ENCODE measurements at places on chromosomes 16 and 17.
A peak's percentile ranks its signal among the peaks of the same experiment; 100 is the strongest.

- no peak overlapping the region for H3K4me3 ChIP-seq
- H3K27me3 ChIP-seq, result no peaks in the 10 kb centered on the region
- peak overlapping the region; percentile 42 for H3K27ac ChIP-seq
- H3K4me1 ChIP-seq, result peaks cover 36% of the 10 kb centered on the region
- peaks cover 56% of the 10 kb centered on the region for H3K36me3 ChIP-seq
Observed at GRCh38 chr16:50323335-50324011, 45.3 kb downstream of the BRD7 start.

- peaks cover 40% of the 10 kb centered on the region for H3K36me3 ChIP-seq
- no peak for DNase-seq
- H3K4me3 ChIP-seq, result peak overlapping the region; percentile 71
- H3K27ac ChIP-seq, result peak overlapping the region; percentile 97
- H3K27me3 ChIP-seq, result no peaks in the 10 kb centered on the region
Observed at GRCh38 chr17:78384479-78385175, 6.2 kb downstream of the PGS1 start.

DNA sequence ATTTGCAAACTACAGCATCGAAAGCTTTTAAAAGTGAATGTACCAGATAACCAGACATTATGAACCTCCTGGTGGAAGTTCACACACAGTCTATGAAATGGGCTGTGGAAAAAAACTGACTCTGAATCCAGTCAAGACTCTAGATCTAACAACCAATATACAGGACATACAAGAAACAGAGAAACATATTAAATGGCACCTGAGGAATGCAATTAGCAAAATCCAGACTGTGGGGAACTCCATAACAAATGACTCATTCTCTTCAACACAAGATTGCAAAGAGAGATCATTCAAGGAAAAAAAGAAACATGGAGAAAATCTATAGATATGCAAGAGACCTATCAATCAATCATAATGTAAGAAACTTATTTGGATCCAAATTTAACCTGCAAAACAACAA, 119.0 kb downstream of the MYO1D start:
- H3K27ac ChIP-seq, result no peak overlapping the region
- H3K36me3 ChIP-seq, result no peaks in the 10 kb centered on the region
- H3K4me3 ChIP-seq, result no peak overlapping the region
- H3K27me3 ChIP-seq, result no peaks in the 10 kb centered on the region
- peaks cover 12% of the 10 kb centered on the region for H3K4me1 ChIP-seq

DNA sequence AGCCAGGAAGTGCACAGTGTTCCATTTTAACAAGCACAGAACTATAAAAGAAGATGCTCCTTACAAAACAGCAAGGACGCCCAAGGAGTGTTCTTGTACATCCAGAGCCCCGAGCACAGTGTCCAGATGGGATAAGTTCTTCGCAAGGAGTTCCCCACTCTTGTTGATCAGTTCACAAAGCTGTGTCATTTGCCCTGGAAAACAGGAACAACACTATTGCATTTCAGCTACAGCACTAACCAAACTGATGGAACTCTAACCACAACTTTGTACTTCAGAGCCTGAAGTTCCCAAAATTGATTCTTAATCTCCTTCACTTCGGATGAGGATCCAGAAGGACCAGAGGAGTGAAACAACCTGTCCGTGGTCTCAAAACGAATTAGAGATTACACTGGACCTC, 5.1 kb downstream of the COPS3 start:
- peaks cover 29% of the 10 kb centered on the region for H3K36me3 ChIP-seq
- DNase-seq, result no peak
- no peaks in the 10 kb centered on the region for H3K27me3 ChIP-seq
- H3K4me1 ChIP-seq, result peaks cover 29% of the 10 kb centered on the region
- no peak overlapping the region for H3K27ac ChIP-seq
- no peak overlapping the region for H3K4me3 ChIP-seq

GRCh38 chr16:60485872-60486489, 1550.3 kb downstream of the CDH8 start:
- DNase-seq, result no peak
- no peak overlapping the region for H3K27ac ChIP-seq
- H3K4me3 ChIP-seq, result no peak overlapping the region
- H3K4me1 ChIP-seq, result no peaks in the 10 kb centered on the region
- no peaks in the 10 kb centered on the region for H3K27me3 ChIP-seq

DNA sequence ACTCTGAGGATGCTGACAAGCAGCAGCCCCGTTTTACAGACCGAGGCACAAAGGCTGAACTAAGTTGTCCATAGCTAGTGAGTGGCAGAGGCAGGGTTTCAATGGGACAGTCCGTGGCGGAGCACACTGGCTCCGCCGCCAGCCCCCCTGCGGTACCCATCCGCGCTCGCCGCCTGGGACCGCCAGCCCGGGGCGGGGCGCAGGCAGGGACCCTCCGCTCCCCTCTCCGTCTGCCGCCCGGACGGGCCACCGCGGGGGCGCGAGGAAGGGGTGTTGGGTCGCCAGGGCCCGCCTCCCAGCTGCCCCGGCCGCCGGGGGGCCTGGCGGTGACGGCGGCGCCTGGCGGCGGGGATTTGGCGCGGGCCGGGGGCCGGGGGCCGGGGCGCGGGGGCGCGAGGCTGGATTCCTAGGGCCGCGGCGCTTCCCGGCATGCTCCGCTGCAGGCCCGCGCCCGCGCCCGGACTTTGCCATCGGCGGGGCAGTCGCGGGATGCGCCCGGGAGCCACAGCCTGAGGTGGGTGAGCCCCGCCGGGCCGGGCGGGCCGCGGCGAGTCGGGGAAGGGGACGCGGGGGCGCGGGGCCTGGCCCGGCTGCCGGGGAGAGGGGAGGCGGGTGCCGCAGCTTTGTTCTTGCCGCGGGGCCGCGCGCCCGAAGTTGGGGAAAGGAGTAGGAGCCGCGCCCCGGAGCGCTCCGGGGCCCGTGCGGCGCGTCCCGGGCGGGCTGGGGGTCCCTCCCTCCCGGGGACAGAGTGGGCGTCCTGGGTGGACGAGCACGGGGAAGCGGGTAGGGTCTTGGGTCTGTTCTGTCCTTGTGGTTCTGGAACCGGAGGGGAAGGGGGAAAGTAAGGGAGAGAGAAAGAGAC, at the start of gene TMEM98:
Gene TMEM98, plus strand, starts transcription at position 430 of the 862 bp plus-strand sequence. CDS start 3,376 bp downstream, outside the sequence.
- no peaks in the 10 kb centered on the region for H3K36me3 ChIP-seq
- H3K4me1 ChIP-seq, result no peaks in the 10 kb centered on the region
- H3K27me3 ChIP-seq, result peaks cover 35% of the 10 kb centered on the region
- H3K27ac ChIP-seq, result no peak within 1 kb of the TSS

Measured in activated naive CD8-positive, alpha-beta T cell treated with anti-CD3 and anti-CD28 coated beads, Interleukin-2, amount 50 U/mL, for 24 hours (primary cell).